ENCODE measurements at places on chromosomes 11 and 22. TPM values are rescaled to one million over a fixed set of nuclear protein-coding genes. Genes with fewer than 3 reads are reported as not detected.

MYBPC3 gene
- 0.10 TPM for polyA plus RNA-seq

SLC22A25 gene
- not detected for polyA plus RNA-seq

SLC43A1 gene
- 5.5 TPM for polyA plus RNA-seq

APOL3 gene
- polyA plus RNA-seq, result 16.7 TPM

P2RY2 gene
- polyA plus RNA-seq, result 0.93 TPM
